Cerebellar cortex (tissue), 1 donor: ENCODE measurements at places on chromosomes 1 and 21.
A peak's percentile ranks its signal among the peaks of the same experiment; 100 is the strongest.

DNA sequence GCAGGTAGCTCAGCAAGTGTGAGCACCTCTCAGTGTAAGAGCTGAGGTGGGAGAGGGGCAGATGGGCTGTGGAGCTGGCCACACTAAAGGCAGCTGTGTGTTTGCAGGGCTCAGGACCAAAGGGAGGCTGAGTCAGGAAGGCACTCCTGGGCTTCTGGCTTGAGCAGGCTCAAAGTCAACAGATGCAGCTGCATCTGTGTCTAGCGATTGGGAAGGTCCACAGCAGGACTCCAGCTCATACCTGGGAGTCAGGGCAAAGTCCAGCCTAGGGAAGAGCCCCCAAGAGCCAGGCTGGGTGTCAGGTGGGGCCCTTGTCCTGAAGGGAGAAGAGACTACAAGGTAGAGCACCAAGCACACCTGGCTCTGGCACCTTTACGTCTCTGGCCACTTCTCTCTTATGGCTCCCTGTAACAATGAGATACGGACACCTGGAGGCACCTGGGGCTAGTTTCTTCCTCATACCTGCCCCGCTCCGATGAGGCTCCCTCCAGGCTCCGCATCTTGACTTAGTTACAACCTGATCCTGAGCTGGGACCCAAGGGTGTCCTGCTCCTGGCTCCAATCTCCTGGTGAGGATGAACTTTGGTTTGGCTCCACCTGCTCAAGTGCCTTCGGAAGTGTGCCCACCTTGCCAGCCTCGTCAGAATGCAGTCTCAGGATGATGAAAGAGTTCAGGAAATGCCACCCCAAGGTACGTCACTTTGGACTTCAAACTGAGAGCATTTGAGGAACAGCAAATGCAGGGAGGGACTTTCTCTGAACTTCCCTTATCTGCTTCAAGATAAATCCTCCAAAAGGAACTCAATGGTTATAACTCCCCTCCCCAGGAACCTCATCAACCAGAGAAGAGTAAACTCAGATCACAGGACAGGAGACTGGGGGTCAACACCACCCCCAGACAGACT lies 21.5 kb upstream of the SLC2A1 start:
- DNase-seq, result no peak

GRCh38 chr1:1943834-1944570 lies 24.9 kb upstream of the TMEM52 start:
- DNase-seq, result peak; percentile 55

DNA sequence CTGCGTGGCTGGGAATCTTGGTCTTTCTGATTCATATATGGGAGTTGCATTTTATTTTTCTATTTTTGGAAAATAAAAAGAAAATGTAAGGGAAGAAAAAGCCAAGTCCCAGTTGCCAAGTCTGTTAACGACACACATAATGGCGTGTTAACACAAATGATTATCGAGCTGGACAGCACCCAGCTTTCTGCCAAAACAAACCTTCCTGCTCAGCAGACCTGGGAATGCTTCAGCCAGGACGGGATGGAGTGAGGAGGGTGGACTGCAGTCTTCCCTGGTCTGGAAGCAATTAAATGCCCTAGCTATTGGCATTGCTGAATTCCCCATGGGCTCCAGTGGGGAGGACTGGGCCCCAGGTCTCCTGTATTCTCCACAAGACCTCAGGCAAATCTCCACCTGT lies 184.2 kb upstream of the USP24 start:
- no peak for DNase-seq

GRCh38 chr1:151145304-151146071 lies 943 bp downstream of the SEMA6C start:
- DNase-seq, result peak; percentile 39

DNA sequence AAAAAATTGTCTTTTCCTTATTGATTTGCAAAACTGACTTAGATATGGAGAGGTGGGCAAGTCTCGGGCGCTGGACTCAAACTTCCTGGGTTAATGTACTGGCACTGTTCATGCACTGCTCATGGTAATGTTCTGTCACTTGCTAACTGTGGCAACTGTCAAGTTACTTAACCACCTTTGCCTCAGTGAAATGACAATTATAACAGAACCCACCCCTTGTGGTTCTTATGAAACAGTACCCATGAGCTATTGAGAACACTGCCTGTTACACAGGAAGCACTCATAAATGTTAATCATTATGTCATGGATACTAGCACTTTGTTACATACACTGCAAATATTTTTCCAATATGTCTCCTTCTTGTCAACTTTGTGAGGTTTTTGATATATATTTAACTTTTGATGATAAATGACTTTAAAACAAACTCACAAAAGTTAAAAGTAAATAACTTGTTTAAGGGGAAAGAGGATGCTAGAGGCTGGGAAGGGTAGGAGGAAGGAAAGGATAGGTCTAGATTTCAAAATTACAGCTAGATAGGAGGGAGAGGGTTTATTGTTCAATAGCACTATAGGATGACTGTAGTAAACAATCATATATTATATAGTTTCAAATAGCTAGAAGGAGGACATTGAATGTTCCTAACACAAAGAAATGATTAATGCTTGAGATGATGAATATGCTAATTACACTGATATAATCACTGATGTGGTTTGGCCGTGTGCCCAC lies 342.5 kb downstream of the ADGRL2 start:
- no peak for DNase-seq

GRCh38 chr1:89946532-89946931 lies 48.4 kb upstream of the ZNF326 start:
- DNase-seq, result no peak

DNA sequence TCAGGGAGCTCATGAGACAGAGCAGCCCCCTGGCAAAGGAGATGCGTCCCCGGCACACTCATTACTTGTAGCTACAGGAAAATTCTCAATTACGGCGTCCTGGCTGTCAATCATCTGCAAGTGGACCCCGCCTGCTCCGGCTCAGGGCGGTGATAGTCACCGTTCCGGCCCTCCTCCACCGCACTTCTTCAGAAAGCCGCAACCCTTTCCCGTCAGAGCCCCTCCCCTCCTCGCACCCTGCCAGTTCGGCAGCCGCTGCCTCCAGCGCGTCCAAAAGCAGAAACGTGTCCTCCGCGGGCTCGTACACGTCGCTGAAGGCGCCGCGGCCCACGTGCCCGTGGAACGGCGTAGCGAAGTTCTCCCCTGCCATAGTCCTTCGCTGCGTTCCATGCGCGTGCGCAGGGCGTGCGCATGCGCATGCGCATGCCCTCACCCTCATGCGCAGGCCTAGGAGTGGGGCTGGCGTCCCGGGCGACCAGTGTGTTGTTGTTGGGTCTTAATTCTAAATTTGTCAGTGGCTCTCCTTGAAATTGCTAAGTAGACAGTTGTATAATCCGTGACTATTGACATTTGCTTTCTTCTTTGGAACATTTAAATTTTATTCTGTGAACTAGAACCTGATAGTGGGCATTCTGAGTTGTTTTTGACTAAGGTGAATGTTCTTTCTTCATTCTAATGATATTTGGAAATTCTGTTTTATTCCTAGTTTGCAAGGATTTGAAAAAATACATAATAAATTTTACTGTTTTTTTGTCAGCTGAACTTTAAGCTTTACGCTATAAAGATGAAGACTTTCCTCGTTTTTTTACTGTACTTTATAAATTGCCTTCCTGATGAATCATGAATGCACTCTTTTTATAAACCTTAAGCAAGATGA lies 107.5 kb downstream of the LTN1 start:
- DNase-seq, result peak; percentile 92

GRCh38 chr1:83807821-83808220 lies 191.1 kb downstream of the TTLL7 start:
- no peak for DNase-seq

DNA sequence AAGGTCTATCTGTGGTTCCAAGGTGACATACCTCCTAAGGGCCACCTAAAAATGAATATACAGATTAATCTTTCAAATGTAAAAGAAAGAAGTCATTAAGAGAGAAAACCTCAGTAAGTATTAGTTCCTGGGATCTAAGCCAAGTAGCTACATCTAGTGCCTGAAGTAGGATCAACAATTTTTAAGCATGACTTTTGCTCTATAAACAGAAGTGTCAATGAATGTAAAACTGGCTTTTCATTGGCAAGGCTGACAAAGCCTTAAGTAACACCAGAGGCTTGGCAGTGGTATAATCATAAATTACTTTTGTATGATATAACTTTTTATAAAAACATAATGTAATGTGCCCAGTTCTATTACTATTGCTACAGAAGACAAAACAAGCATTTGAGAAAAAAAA lies 12.2 kb upstream of the ACADM start:
- no peak for DNase-seq

DNA sequence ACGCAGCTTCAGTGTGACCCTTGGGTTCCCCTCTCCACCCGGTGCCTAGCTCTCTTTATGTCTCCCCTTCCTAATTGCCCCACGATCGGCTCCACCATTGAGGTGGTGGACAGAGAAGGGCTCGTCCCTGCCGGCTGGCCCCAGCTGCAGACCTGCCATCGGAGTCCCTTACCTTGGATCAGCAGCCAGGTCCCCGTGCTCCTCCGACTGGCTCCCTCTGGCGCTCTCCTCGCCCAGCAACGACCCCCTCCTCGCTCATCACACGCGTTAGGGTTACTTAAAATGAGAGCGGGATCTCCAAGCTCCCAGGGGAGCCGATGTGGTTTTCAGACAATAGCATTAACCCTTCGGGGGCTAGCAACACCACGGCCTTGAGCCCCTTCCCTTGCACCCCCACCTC lies 8.1 kb upstream of the ETV3L start:
- no peak for DNase-seq

- DNase-seq, result no peak
Measured at GRCh38 chr1:165353731-165354671, 2.5 kb downstream of the LMX1A start.

DNA sequence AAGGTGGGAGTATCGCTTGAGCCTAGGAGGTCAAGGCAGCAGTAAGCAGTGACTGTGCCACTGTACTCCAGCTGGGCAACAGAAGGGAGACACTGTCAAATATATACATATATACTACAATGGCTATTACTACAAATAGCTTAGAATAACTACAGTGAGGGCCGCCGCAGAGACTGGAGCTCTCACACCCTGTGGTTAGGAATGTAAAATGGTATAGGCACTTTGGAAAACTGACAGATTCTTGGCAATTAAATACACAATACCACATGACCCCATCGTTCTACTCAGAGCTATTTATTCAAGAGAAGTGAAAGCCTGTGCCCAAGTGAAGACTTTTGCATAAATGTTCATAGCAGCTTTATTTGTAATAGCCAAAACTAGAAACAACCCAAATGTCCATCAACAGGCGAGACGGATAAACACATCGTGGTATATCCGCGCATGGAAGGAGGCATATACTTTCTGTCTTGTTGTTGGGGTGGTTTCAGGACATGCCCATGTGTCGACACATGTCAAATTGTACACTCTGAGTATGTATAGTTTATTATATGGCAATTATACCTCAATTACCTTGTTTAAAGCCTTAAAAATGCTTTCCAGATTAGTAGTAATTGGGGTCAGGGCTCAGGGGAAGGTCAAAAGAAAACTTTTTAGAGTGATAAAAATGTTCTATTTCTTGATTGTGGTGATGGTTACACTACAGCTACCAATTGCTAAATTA lies 123.4 kb downstream of the RIPK4 start:
- no peak for DNase-seq

- peak; percentile 44 for DNase-seq
Measured at GRCh38 chr1:41492341-41492848, 7.9 kb upstream of the EDN2 start.

DNA sequence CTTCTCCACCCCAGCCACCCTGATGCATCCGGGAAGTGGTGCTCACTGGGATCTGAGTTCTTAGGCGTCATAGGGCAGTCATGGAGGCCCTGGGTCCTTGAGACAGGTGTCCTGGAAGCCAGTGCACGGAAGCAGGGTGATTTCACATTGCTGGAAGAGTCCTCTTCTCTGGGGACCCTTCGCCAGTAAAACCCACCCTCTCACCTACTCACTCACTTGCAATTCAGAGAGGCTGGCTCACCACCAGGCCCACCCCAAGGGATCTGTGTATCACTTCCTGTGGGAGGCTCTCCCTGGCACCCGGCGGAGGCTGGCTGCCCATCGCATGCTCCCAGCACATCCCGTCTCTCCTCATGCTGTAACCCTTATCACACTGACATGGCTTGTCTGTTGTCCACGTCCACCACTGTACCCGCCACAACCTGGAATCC lies 40.2 kb upstream of the EPS8L3 start:
- DNase-seq, result no peak

DNA sequence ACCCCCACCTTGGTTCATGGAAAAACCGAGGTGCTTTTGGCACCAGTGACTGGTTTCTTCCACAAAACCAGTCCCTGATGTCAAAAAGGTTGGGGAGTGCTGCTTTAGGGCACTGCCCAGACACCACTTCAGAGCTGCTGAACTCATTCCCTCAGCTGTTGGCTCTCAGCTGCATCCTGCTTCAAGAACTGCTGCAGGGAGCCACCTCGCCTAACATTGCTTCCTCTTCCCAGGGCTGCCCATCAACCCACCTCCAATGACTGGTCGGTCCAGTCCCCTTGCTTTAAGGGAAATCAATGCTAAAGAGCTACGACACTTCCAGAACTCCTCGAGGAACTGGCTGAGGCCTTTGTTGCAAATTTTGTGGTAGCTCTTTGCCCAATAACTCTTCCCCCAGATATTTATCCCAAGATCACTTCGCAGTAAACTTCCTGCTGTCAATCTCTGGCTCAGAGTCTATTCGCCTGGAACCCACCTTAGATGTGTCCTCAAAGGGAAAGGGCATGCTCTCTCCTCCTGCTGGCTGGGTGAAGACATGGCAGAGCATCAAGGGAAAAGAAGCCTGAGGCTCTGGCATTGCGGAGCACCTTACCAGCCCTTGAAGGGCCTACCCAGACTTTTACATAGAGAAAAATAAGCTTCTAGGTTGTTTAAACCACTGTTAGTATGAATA lies 29.0 kb downstream of the C1orf52 start:
- peak; percentile 28 for DNase-seq

GRCh38 chr1:156801409-156802121 lies 15.1 kb downstream of the SH2D2A start:
- peak; percentile 73 for DNase-seq

- DNase-seq, result no peak
Measured at GRCh38 chr1:107867897-107868296, 97.1 kb downstream of the VAV3 start.

GRCh38 chr1:31487143-31487542 lies 74.1 kb downstream of the SERINC2 start:
- no peak for DNase-seq

DNA sequence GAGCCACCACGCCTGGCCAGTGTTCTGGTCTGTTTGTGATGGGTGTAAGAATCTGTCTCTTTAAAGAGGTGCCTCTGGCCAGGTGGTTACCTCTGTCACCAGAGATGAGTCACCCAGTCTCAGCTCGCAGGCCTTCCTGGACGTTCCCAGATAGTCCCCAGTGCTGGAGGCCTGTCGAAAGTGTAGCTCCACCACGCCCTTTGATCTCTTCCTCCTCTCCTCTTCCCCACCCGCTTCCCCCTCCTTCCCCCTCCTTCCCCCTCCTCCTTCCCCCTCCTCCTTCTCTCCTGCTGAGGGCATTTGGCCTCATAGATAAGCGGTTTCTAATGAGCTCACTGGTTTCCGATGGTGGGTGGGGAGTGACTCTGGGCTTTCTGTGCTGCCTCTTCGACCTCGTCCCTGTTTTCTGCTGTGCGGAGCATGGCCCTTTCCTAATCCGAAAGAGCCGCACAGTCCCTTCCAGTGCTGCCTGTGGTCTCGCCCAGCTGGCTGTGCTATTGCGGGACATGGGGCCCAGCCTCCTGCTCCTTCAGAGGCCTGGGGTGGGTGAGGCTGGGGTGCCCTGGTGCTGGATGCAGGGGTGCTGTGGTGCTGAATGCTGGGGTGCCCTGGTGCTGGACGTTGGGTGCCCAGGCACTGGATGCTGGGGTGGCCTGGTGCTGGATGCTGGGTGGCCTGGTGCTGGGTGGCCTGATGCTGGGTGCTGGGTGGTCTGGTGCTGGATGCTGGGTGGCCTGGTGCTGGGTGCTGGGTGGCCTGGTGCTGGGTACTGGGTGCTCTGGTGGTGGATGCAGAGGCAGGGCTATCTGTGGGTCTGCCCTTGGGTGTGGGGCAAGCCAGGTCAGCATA lies 19.2 kb downstream of the AGPAT3 start:
- no peak for DNase-seq
